KG1 (cell line): ENCODE measurements at places on chromosomes 7 and 10.
A peak's percentile ranks its signal among the peaks of the same experiment; 100 is the strongest.

GRCh38 chr10:112848868-112849430, 101.1 kb upstream of the TCF7L2 start:
- DNase-seq = no peak

DNA sequence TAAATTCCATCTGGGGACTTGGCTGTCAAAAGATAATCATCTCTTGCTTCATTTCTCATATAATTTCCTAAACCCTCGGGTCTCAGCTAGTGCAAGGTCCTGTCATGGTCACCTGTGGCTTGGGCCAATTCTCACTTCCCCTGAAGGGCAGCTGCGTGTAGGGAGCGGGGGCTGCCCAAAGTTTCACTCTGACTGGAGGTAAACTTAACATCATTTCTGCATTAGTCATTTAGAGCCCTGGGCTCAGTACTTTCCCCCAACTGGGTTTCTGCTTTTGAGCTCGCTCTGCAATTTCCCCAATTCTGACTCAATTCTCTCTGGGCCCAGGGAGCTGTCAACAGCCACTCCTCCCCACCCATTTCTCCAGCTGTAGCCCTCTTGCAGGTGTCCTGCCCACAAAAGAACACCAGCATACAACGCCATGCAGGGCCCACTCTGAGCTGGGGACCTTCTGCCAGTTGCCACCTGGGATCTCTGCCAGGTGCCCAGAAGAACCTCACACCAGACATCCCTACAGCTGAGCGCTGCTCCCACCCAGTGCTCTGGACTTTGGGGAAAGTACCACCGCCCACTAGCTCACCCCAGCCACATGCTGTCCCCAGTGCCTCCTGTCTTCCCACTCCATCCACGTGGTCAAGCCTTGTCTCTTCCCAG, 37.9 kb downstream of the VOPP1 start:
- DNase-seq = peak; percentile 50

- no peak for DNase-seq
Observed at GRCh38 chr10:71390921-71391690, 5.6 kb upstream of the CDH23 start.

GRCh38 chr7:90594751-90595317, 1.3 kb upstream of the CDK14 start:
- DNase-seq = peak; percentile 28

DNA sequence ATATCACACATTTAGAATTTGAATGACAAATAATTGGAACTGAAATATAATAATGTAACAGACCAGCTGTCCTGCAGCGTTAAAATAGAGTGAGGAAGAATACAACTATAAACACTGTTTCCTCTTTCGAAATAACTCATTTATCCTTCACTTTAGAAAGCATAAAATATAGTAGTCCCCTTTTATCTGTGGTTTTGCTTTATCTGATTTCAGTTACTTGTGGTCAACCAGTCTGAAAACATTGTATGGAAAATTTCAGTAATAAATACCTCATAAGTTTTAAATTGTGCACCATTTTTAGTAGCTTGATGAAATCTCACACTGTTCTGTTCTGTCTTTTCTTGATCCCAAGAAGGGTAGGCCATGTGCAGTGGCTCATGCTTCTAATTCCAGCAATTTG, 31.7 kb downstream of the POLR1F start:
- no peak for DNase-seq

DNA sequence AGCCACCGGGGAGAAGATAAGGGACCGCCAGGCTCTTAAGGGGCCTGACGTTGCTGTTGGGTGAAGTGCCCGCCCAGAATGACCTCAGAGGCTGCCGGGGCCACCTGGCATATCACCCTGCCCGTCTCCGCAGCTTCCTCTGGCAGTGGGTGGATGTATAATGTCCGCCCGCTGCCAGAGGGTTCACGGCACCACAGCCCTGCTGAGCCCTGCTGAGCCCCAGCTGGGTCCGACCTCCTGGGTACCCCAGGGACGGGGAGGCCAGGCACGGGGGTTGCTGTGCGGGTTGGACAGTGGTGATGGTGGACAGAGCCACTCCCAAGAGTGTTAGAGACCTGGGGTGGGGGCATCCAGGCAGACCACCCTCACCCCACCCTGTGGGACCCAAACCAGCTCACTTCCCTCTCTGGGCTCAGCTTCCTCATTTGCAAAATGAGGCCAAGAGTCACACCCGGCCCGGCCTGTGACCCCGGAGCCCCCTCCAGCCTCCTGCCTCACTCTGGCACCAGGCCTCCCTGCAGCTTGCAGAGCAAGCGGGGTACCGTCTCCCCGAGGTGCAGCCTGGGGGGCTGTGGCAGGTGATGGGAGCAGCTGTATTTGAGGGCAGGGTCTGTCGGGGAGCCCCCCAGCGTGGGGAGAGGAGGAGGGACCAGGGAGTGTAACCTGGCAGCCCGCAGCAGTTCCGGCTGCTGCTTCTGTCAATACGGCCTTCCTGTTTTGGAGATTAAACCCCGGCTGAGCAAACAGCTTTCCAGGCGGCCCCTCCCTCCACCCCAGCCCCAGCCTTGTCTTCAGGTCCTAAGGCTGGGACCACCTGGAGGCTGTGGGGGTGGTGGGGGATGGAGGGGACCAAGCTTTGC, 8.4 kb upstream of the LFNG start:
- peak; percentile 92 for DNase-seq

- DNase-seq = no peak
Observed at GRCh38 chr7:121042195-121042594, 53.7 kb downstream of the CPED1 start.

DNA sequence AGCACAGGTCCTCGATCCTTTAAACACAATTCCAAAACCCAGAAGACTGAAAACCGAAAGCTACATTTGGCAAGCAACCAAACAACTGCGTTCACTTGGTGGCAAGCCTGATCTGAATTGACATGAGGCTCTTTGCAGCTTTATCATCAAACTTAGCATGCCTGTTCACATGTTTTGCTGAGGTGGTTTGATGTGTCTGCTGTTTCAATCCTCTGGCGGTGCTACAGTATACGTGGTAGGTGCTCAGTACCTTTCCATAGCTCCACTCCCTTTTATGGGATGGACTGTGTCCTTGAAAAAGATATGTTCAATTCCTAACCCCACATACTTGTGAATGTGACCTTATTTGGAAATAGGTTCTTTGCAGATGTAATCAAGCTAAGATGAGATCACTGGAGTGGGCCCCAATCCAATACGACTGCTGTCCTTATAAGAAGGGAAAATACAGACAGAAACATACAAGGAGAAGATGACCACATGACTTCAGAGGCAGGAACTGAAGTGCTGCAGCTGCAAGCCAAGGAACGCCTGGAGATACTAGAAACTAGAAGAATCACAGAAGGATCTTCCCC, 33.4 kb downstream of the CCDC6 start:
- DNase-seq = no peak

GRCh38 chr7:1586126-1586826, 16.4 kb upstream of the PSMG3 start:
- no peak for DNase-seq

DNA sequence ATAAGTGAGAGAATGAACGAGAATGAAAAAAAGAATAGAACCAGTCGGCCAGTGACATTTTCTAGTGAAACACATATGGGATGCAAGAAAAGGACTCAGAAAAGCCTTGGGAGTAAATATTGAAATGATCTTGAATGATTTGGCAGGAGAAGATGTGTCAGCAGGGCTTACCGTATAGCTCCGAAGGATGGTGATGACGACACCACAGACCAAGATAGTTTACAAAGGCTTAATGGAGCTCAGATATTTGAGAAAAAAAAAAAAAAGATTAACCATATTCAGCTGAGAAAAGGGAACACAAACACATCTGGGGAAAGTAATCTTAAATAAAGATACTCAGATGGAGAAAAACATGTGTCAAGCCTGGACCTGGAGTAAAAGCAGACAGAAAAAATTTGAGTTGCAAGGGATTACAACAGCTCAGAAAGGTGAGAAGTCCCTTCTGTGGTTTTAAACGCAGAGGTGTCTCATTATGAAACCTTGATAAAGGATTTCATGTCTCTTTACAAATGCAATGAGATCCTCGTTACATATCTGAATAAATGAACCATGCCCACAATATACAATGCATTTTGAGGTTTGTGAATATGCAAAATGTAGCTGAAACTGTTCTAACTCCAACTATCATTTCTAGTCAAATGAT, 36.0 kb downstream of the DNAJB9 start:
- DNase-seq = no peak

GRCh38 chr7:36686499-36686898, 37.8 kb downstream of the AOAH start:
- no peak for DNase-seq
